Fibroblast of villous mesenchyme (primary cell): ENCODE measurements at places on chromosomes 2 and 18.
A peak's percentile ranks its signal among the peaks of the same experiment; 100 is the strongest.

GRCh38 chr2:37969731-37970130 is 44.6 kb downstream of the RMDN2 start:
- DNase-seq: no peak

GRCh38 chr2:208249296-208249695 is 5.6 kb downstream of the IDH1 start:
- DNase-seq: peak; percentile 55

GRCh38 chr2:104969564-104969963 is 68.3 kb upstream of the MRPS9 start:
- no peak for DNase-seq

DNA sequence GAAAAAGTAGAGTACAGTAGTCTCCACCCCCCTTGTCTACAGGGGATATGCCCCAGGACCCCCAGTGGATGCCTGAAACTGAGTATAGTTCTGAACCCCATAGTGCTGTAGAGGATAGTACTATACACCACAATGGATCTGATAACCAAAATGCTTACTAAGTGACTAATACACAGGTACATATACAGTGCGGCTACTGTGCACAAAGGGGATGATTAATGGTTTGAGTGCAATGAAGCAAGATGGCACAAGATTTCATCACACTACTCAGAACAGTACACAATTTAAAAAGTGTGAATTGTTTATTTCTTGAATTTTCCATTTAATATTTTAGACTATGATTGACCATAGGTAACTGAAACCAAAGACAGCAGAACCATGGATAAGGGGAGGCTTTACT is 446.9 kb upstream of the NRP2 start:
- no peak for DNase-seq

DNA sequence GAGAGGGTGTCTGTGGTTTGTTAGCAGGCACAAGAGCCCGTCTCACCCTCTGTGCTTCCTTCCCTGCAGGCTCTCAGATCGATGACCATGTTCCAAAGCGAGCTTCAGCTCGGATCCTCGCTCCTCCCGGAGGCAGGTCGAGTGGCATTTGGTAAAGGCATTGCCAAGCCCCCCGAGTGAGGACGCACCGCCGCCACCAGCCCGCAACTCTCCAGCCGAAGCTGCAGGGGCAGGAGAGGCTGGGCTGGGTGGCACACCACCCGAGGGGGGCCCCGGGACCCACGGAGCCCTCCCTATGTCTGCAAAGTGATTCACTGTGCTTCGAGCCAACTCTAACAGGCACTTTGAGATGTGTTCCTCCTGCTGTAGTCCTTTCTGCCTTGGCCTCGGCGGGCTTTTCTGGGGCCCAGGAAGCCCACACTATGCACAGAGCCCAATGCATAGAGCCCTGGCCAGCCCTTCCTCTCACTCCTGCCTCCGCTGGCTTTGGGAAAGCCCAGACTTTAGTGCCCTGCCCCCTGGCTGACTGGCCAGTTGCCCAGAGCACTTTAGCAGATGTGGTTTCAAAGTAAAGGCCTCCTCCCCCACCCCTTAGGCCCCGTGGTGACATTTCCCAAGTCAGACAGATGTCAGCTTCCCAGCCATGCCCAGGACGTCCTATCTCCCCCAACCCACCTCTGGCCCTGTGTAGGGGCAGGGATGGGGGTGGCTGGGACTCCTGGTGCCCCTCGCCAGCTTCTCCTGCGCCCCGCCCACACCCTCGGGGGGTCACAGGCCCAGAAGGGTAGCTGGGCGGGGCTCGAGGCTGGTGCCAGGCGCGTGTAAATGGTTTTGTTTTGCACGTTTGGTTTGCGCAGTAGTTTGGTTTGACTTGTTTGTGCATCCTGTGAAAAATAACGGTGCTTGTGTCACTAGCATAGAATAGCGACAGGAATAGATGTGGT is 23.3 kb upstream of the MAPRE3 start:
- peak; percentile 68 for DNase-seq

DNA sequence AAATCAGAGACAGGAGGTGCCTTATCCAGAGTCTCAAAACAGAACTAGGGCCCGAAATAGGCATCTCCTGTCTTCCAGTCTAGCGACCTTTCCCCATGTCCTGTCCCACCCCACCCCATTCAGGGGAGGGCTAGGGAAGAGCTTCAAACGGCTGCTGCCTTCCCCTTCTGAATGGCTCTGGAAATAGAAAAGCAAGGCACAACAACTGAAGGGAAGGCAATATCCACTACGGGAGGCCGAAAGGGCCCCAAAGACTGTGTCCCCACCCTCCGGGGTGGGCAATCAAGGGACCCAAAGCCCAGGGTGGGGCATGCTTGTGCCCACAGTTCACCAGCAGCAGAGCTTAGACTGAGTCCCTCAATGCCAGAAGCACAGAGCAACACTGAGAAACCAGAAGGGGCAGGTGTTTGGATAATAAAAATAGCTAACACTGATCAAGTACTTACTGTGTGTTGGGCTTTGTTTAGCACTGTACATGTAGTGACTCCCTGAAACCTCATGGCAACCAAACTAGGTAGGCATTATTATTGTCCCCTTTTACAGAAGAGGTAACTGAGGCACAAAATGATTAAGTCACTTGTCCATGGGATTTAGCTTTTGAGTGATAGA is 38.5 kb downstream of the CYRIA start:
- DNase-seq: no peak

DNA sequence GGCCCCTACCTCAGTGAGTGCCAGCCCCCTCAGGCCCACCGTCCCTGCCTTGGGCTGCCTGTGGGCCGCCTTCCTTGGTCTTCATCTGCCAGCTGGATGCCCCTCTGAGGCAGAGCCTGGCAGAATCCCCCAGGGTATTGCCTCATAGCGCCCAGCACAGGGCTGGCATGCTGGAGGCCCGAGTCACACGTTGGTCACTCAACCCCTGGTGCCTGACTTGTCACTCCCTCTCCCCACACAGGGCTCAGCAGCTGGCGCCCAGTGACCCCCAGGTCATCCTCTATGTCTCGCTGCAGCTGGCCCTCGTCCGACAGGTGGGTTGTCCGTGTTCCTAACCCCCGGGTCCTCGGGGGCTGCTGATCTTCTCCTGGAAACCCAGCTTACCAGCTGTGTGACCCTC is 108.4 kb upstream of the MCFD2 start:
- DNase-seq: no peak

DNA sequence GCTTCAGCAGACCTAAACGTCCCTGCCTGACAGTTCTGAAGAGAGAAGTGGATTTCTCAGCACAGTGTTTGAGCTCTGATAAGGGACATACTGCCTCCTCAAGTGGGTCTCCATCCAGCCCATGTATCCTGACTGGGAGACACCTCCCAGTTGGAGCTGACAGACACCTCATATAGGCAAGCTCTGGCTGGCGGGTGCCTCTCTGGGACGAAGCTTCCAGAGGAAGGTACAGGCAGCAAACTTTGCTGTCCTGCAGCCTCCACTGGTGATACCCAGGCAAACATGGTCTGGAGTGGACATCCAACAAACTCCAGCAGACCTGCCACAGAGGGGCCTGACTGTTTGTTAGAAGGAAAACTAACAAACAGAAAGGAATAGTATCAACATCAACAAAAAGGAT is 728.4 kb downstream of the MBD2 start:
- DNase-seq: no peak

DNA sequence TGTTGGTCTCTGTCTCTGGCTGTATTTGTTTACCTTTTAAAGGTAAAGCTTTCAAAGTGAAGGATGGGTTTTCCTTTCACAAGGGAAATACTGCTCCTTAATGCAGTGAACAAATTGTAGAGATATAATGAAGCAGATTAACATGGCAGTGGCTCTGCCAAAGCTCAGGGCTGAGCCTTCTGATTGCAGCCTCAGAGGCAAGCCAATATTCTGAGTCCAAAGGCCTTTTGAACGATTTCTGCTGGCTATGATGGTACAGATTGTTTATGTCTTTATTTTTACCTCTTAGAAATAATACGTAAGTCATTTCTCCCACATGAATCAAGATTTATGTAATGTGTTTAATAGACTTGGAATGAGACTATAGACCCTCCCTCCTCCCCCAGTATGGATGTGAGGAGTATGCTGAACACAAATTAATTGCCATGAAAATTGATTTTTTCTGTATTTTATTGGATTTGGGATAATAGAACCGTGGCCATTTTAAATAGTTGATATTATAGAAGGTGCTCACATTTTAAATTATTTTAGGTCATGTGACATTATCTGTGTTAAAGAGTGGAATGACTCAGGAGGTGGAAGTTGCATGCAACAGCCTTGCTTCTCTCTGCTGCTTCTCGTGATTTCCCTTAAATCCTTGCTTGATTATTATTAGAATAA is 772 bp downstream of the SCN2A start:
- no peak for DNase-seq

- DNase-seq: no peak
Observed at GRCh38 chr2:173984866-173985604, 19.9 kb upstream of the SP3 start.

GRCh38 chr2:30127016-30127893 is 19.6 kb upstream of the YPEL5 start:
- DNase-seq: no peak
